T-helper 17 cell (primary cell): ENCODE measurements at places on chromosomes 2 and 18.

- no peak overlapping the region for H3K4me3 ChIP-seq
- no peak overlapping the region for H3K27ac ChIP-seq
- H3K27me3 ChIP-seq: no peaks in the 10 kb centered on the region
- H3K4me1 ChIP-seq: no peaks in the 10 kb centered on the region
Measured at GRCh38 chr2:188322569-188323551, 31.2 kb downstream of the GULP1 start.

DNA sequence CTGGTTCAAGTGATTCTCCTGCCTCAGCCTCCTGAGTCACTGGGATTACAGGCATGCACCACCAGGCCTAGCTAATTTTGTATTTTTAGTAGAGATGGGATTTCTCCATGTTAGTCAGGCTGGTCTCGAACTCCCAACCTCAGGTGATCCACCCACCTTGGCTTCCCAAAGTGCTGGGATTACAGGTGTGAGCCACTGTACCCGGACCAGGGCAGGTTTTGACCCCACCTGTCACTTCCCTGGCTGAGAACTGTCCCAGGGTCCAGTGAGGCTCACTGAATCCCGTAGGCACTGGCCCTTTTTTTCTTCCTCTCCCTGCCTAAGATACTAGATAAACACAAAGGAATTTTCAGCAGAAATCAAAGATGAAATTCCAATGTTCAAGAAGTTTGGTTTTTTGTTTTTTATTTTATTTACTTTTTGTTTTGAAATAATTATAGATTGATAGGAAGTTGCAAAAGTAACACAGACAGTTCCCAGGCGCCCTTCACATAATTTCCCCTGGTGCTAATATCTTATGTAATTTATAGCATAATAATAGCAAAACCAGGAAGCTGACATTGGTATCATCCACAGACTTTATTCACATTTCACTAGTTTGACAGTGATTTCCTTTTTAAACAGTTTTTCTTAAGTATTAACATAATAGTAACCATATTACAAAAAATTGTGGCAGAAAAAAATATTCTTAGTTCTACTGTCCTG lies 52.4 kb upstream of the B3GNT7 start:
- no peak overlapping the region for H3K27ac ChIP-seq
- DNase-seq: no peak
- H3K4me1 ChIP-seq: no peaks in the 10 kb centered on the region
- peaks cover 51% of the 10 kb centered on the region for H3K27me3 ChIP-seq
- H3K4me3 ChIP-seq: no peak overlapping the region

- DNase-seq: no peak
- no peaks in the 10 kb centered on the region for H3K36me3 ChIP-seq
- H3K27ac ChIP-seq: peak overlapping the region; percentile 56
Measured at GRCh38 chr2:37568565-37568964, 102.9 kb downstream of the CDC42EP3 start.

- no peak overlapping the region for H3K27ac ChIP-seq
- H3K4me1 ChIP-seq: peaks cover 5% of the 10 kb centered on the region
- no peaks in the 10 kb centered on the region for H3K27me3 ChIP-seq
- no peak for DNase-seq
- H3K4me3 ChIP-seq: no peak overlapping the region
- H3K36me3 ChIP-seq: no peaks in the 10 kb centered on the region
Measured at GRCh38 chr2:10285191-10285555, 17.5 kb upstream of the HPCAL1 start.

DNA sequence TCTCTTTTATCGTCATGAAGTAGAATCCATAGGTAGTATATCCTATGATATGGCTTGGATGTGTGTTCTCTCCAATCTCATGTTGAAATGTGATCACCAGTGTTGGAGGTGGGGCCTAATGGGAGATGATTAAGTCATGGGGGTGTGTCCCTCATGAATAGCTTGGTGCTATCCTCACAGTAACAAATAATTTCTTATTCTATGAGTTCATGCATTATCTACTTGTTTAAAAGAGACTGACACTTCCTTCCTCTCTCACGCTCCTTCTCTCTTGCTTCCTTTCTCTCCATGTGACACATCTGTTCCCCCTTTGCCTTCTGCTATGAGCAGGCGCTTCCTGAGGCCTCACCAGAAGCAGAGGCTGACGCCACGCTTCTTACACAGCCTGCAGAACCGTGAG lies 165.6 kb downstream of the MREG start:
- H3K4me3 ChIP-seq: no peak overlapping the region
- H3K27me3 ChIP-seq: peaks cover 12% of the 10 kb centered on the region
- no peak for DNase-seq
- no peaks in the 10 kb centered on the region for H3K4me1 ChIP-seq

DNA sequence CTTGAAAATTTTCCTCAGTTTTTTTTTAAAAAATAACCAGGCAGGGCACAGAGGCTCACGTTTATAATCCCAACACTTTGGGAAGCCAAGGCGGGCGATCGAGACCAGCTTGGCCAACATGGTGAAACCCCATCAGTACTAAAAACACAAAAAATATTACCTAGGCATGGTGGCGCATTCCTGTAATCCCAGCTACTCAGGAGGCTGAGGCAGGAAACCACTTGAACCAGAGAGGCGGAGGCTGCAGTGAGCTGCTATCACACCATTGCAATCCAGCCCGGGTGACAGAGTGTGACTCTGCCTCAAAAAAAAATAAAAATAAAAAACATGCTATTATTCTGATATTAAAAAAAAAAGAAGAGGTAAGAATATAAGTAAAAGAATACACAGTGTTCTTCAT lies 191.0 kb downstream of the ZEB2 start:
- peaks cover 7% of the 10 kb centered on the region for H3K36me3 ChIP-seq
- DNase-seq: no peak
- H3K4me1 ChIP-seq: peaks cover 43% of the 10 kb centered on the region
- H3K27ac ChIP-seq: peak overlapping the region; percentile 60

DNA sequence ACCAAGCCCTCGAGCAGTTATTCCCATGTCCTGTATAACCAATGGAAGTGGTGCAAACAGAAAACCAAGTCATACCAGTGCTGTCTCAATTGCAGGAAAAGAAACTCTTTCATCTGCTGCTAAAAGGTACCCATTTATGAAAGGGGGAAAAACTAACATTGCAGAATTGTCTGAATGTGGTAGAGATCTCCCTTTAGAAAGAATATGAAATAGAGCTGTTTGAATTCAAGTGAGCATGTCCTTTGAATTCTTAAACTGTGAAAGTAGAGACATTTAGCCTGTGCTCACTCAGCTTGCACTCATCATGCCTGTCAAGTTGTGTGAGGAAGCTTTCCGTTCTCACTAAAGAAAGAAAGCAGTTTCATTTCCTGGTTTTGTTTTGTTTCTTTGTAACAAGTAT lies 87.4 kb downstream of the EML4 start:
- peak overlapping the region; percentile 59 for H3K4me3 ChIP-seq
- no peaks in the 10 kb centered on the region for H3K27me3 ChIP-seq
- peaks cover 5% of the 10 kb centered on the region for H3K36me3 ChIP-seq
- DNase-seq: no peak

DNA sequence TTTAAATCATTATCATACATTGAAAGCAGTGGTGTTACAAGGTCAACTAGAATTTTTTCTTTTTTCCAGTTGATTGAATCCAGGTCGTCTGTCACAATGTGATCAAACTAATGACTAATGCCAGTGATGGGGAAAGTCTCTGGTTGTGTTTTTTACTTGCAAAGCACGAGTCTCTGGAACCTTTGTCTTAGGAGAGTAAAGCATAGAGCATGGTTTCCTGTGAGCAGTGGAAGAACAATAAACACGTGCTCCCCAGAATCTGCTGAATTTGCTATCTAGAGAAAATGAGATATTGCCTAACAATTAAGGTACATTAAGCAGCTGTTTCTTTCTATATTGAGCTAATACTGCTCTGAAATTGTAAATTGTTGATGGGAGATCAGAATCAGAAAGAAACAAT lies 1332.4 kb upstream of the TMEFF2 start:
- H3K4me1 ChIP-seq: no peaks in the 10 kb centered on the region
- no peak overlapping the region for H3K4me3 ChIP-seq
- no peaks in the 10 kb centered on the region for H3K27me3 ChIP-seq
- no peak overlapping the region for H3K27ac ChIP-seq

DNA sequence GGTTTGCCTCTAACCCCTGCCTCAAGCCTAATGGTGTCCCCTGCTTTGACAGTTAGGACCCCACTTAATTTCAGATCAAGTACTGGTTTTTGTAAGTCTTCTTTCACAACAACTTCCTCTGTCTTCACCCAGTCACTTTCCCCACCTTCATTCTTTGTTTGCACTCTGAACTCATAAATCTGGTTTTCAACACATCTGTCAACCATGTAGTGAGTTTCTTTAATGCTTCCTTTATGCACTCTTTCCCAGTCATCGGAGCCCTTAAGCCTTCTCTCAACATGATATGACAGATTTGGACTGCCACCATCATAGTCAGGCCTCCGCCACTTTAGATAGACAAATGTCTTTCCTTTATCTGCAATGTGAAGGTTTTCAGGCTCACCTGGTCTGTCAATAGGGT lies 109.1 kb downstream of the PLEKHA3 start:
- no peaks in the 10 kb centered on the region for H3K4me1 ChIP-seq
- DNase-seq: no peak
- peaks cover 3% of the 10 kb centered on the region for H3K36me3 ChIP-seq
- H3K27me3 ChIP-seq: no peaks in the 10 kb centered on the region

- H3K4me3 ChIP-seq: no peak overlapping the region
- no peaks in the 10 kb centered on the region for H3K27me3 ChIP-seq
Measured at GRCh38 chr2:36859366-36859792, 107.0 kb downstream of the STRN start.
